ENCODE measurements at places on chromosomes 11 and 22. TPM values are rescaled to one million over a fixed set of nuclear protein-coding genes. Genes with fewer than 3 reads are reported as not detected.

Gene MMP7
- not detected for total RNA-seq

Gene CEND1
- total RNA-seq, result not detected

Gene OR4A16
- not detected for total RNA-seq

Gene FXYD2
- 1.3 TPM for total RNA-seq

Gene OPCML
- total RNA-seq, result 0.63 TPM

DNA sequence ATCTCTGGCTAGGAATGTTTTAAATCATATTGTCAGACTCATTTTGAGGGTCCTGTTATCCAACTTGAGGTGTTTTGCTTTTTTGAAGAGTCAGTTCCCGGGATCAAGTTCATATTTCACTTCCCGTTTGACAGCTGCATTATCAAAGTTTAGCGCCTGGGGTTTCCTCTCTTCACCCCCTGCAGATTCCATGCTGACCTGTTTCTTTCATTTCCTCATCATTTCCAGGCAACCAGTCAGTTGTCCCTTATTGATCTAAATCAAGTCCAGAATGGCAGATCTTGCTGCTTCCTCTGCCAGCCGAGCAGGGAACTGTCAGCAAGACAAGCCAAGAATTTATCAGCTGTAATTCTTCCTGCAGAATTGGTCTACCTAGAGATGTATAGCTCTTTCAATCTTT lies 197.6 kb upstream of the SYN3 start:
- no peak overlapping the region for H3K27ac ChIP-seq
- H3K27me3 ChIP-seq, result peaks cover 25% of the 10 kb centered on the region
- H3K36me3 ChIP-seq, result no peaks in the 10 kb centered on the region
- no peak for DNase-seq
- H3K4me3 ChIP-seq, result no peak overlapping the region
- no peaks in the 10 kb centered on the region for H3K4me1 ChIP-seq

- no peaks in the 10 kb centered on the region for H3K36me3 ChIP-seq
- H3K27ac ChIP-seq, result no peak overlapping the region
- no peak overlapping the region for H3K4me3 ChIP-seq
- DNase-seq, result no peak
- peaks cover 70% of the 10 kb centered on the region for H3K27me3 ChIP-seq
- H3K4me1 ChIP-seq, result no peaks in the 10 kb centered on the region
Measured at GRCh38 chr11:113994077-113994954, 19.4 kb downstream of the HTR3A start.

DNA sequence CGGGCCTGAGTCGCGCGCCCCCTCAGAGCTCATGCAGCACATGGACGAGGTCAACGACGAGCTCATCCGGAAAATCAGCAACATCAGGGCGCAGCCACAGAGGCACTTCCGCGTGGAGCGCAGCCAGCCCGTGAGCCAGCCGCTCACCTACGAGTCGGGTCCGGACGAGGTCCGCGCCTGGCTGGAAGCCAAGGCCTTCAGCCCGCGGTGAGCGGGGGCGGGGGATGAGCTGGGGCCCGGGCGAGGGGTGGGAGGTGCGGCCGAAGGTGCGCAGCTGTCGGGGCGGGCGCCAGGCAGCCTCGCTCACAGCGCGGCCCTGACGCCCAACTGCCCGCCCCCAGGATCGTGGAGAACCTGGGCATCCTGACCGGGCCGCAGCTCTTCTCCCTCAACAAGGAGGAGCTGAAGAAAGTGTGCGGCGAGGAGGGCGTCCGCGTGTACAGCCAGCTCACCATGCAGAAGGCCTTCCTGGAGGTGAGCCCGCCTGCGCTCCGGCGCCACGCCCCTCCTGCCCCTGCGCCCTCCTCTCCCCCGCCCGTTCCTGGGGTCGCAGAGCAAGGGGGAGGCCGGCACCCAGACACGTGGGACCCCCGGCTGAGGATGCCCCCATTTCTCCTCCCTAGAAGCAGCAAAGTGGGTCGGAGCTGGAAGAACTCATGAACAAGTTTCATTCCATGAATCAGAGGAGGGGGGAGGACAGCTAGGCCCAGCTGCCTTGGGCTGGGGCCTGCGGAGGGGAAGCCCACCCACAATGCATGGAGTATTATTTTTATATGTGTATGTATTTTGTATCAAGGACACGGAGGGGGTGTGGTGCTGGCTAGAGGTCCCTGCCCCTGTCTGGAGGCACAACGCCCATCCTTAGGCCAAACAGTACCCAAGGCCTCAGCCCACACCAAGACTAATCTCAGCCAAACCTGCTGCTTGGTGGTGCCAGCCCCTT lies 20.5 kb downstream of the EPS8L2 start:
- no peak overlapping the region for H3K27ac ChIP-seq
- H3K36me3 ChIP-seq, result no peaks in the 10 kb centered on the region
- H3K4me3 ChIP-seq, result peak overlapping the region; percentile 53
- DNase-seq, result no peak
- peaks cover 83% of the 10 kb centered on the region for H3K27me3 ChIP-seq

DNA sequence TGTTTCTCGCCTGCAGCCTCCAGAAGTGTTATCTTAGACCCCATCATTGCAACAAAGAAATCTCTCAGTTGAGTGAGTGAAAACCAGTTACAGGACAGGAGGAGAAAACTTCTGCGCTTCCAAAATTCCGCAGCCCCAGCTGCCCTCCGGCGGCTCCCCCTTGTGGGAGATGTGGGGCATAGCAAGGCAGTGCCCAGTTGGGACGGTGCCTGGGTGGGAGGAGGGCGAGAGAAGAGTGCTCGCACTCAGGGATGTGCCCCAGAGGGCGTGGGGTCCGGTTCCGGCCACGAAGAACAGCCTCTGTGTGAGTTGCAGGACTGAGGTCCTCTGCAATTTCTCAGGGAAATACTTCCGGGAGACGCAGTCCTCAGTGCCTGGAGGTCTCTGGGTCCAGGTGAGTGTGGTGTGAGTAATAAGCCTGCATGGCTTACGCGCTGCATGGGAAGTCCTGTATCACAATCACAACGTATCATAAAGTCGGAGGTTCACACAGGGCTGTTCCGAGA lies 87.0 kb upstream of the BLID start:
- H3K27ac ChIP-seq, result peak overlapping the region; percentile 36
- no peaks in the 10 kb centered on the region for H3K27me3 ChIP-seq
- H3K4me3 ChIP-seq, result peak overlapping the region; percentile 57
- H3K36me3 ChIP-seq, result no peaks in the 10 kb centered on the region
- peak; percentile 66 for DNase-seq

GRCh38 chr11:59281177-59281576 lies 68.5 kb upstream of the MPEG1 start:
- no peak for DNase-seq
- H3K4me3 ChIP-seq, result no peak overlapping the region
- H3K36me3 ChIP-seq, result no peaks in the 10 kb centered on the region
- peaks cover 16% of the 10 kb centered on the region for H3K27me3 ChIP-seq

DNA sequence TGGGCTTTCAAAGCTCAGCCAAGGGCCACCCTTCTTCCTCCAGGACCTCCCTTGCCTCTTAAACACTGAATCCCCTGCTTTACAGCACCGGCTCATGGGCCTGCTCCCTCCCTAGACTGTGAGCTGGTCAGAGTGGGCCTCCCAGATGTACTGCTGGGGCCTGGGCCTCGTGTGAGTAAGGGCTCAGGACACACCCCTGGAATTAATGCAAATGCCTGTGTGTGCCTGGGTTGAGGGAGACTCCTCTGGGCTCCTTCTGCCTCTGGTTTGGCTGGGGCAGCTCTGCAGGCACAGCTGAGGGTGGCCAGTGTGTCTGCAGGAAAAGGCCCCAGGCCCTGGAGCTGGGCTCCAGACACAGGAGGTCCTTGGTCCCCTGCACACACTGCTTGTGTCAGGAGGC lies 24.2 kb downstream of the ALX4 start:
- no peak overlapping the region for H3K4me3 ChIP-seq
- no peaks in the 10 kb centered on the region for H3K4me1 ChIP-seq
- no peak overlapping the region for H3K27ac ChIP-seq
- DNase-seq, result no peak

GRCh38 chr11:64605244-64605560 lies 14.2 kb downstream of the SLC22A12 start:
- H3K27me3 ChIP-seq, result peaks cover 80% of the 10 kb centered on the region
- H3K27ac ChIP-seq, result no peak overlapping the region
- H3K4me3 ChIP-seq, result no peak overlapping the region
- DNase-seq, result no peak
- H3K36me3 ChIP-seq, result no peaks in the 10 kb centered on the region

DNA sequence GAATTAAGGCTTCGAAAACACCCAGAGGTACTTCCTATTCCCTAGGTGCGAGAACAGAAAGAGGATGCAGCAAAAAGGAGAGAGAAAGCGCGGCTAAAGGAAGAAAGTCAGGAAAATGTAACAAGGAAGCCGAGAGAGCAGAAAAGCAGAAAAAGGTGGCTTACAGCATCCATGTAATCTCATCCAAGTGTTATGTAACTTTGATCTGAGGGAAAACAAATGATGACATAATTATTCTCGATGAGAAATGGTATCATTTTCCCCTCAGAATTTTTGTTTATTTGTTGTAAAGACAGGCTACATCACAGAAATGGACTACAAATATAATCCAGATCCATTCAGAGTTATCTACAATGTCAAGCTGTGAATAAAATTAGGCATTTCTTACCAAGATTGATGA lies 69.1 kb upstream of the APOA1 start:
- no peak overlapping the region for H3K27ac ChIP-seq
- H3K36me3 ChIP-seq, result no peaks in the 10 kb centered on the region
- H3K4me1 ChIP-seq, result peaks cover 24% of the 10 kb centered on the region
- no peak overlapping the region for H3K4me3 ChIP-seq
- H3K27me3 ChIP-seq, result no peaks in the 10 kb centered on the region
- no peak for DNase-seq

GRCh38 chr11:17839450-17839849 lies 104.9 kb downstream of the KCNC1 start:
- H3K36me3 ChIP-seq, result no peaks in the 10 kb centered on the region
- no peak for DNase-seq
- H3K4me1 ChIP-seq, result peaks cover 13% of the 10 kb centered on the region
- no peak overlapping the region for H3K27ac ChIP-seq
- H3K4me3 ChIP-seq, result no peak overlapping the region
